ENCODE measurements at places on chromosomes 1 and 21.
A peak's percentile ranks its signal among the peaks of the same experiment; 100 is the strongest.

DNA sequence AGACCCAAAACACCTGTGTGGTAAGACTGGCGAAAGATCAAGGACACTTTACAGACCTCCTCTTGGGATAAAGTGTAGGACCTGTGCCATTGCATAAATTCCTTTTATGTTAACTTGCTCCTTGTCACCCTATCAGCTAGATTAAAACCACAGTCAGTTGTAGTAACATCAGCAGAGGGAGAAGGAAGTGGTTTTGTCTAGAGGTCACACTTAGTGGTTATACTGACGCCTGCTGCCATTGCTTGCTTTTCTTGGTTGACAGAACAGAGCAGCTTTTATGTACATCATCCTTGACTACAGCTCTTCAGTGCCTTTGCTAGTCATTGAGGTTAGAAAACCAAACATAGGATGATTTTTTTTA is 101.4 kb downstream of the PBX1 start:
- peak; percentile 39 for DNase-seq

- DNase-seq, result no peak
Measured at GRCh38 chr1:239353536-239353935, 32.8 kb upstream of the CHRM3 start.

GRCh38 chr21:44994695-44995342 is 55.0 kb downstream of the SLX9 start:
- peak; percentile 52 for DNase-seq

- peak; percentile 76 for DNase-seq
Measured at GRCh38 chr1:204828352-204828850, 42.3 kb upstream of the NFASC start.

GRCh38 chr1:159141584-159142390 is 29.6 kb upstream of the CADM3 start:
- peak; percentile 37 for DNase-seq

Data from AG10803 (cell line).